ENCODE measurements at places on chromosomes 3 and 15.

GRCh38 chr3:5227812-5228211 is 40.3 kb downstream of the EDEM1 start:
- no peak for DNase-seq

- DNase-seq, result no peak
These were observed 567.2 kb downstream of the FOXP1 start for GRCh38 chr3:71016178-71016845.

DNA sequence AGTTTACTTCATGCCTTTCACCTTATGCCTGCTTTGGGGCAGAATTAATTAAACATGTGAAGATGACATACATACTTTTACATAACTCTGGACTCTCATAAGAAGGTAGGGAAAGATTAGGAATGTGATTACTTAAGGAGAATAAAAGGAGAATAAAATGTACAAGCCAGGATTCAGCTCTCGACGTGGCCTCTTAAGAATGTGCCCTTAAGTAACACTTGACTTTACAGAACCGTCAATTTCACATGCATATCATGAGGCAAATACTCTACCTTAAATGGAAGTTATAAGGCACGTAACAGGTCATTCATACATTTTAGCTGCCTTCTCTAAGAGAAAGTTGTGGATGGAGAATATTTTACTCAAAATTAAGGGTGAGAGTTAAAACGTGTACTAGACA is 263.7 kb upstream of the LMCD1 start:
- no peak for DNase-seq

GRCh38 chr15:55496716-55497115 is 11.3 kb downstream of the DNAAF4 start:
- DNase-seq, result no peak

GRCh38 chr3:81871358-81872155 is 110.1 kb upstream of the GBE1 start:
- no peak for DNase-seq

DNA sequence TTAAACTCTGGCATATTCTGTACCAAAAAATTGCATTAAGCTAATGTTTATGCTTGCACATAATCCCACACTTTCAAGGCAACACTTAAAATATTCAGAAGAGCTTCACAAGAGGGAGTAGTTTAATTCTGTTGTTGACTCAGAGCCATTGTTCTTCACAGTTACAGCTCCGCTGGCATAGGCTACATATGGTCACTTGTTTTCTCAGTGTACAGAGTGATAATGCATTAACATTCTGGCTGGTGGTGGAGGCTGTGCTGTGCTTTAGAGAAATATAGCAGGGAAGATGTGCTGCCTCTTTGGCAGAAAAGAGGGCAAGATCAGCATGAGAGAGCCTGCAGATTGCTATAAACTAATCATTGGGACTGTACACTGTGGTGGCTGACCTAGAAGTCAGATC is 13.3 kb downstream of the NLGN1 start:
- no peak for DNase-seq

DNA sequence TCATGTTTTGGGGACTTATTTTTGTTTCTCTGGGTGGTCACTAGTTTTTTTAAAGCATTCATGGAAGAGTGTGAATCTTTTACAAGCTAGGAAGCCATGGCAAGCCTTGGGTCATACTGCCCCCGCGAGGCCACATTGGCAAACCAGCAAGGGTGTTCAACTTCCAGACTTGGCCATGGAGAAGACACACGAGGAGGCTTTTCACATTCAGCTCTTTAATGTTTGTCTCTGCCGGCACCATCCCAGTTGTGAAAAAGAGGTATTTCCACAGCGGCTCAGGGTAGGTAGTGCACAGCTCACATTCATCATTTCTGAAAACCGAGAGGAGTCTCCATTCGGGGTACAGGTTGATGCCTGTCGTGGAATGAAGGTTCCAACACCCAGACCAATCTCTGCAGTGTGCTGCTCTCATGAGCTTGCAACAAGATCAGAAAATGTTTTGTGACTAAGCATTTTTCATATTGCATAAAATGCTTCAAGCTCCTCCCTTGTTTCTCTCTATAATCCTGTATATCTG is 7.7 kb downstream of the CCR5 start:
- DNase-seq, result peak; percentile 45

- DNase-seq, result no peak
These were observed 179.7 kb upstream of the TOPAZ1 start for GRCh38 chr3:44061961-44062360.

DNA sequence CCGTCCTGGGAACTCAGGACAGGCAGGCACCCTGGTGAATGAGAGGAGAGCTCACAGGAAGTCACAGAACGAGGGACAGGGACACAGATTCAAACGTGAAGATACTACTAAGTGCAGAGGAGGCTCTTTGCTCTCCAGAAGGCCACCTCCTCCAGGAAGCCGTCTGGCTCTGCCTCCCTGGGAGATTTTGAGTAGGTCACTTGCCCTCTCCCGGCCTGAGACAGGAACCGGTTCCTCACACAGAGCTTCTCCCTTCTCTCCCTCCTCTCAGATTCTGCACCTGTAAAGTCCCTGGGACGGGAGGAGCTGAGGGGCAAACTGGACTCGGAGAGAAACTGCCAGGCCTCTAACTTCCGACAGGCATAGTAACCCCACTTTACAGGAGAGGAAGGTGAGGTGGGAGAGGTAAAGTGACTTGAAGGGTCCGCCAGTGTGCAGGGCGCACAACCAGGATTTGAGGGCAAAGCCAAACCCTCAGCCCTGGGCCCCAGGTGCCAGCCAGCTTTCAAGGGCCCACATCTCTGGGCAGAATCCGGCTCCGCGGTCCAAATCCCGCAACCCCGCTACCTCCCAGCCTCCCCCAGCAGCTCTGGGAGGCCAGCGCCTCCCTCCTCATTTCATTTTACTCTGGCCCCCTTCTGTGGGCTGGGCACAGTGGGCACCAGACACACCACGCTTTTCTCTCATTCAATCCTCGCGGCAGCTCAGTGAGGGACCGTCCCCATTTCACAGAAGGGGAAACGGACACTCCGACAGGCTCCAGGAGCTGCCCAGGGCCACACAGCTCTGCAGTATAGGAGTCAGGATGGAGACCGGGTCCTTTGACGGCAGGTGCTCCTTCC is 150.2 kb downstream of the SMAD6 start:
- DNase-seq, result no peak

DNA sequence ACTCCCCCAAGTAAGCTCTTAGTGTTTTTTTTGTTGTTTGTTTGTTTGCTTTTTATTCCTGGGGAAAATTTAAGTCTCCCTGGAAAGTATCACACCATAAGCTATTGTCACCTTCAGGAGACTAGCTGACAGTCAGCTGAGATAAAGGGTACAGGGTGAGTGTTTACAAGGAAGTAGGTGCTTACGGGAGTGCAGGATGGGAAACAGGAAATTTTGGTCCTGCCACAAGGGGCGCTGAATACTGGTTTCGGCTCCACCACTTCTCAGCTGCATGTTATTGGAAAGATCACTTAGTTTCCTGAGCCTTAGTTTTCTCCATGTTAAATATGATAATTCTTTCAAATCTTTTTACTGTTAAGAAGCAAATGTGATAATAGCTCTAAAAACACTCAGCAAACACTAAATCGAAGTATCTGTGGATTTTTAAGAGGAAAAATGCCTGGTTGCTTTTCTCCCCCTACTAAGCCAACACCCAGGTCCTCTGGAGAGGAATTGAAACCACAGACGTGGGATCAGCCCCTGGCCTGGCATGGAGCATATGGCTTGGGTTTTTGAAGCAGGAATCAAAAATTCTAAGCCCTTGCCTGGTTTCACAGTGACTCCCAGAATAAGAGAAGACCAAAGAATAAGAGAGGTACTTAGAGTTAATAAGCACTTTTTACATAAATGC is 90.7 kb downstream of the SCN11A start:
- DNase-seq, result no peak
